Lung (tissue), 17 donors: ENCODE measurements at places on chromosomes 3 and 15.

GRCh38 chr3:193853511-193854219 is 260.7 kb downstream of the OPA1 start:
- no peak for DNase-seq

- no peak for DNase-seq
Measured at GRCh38 chr15:21260966-21261395, 179.3 kb downstream of the POTEB3 start.

DNA sequence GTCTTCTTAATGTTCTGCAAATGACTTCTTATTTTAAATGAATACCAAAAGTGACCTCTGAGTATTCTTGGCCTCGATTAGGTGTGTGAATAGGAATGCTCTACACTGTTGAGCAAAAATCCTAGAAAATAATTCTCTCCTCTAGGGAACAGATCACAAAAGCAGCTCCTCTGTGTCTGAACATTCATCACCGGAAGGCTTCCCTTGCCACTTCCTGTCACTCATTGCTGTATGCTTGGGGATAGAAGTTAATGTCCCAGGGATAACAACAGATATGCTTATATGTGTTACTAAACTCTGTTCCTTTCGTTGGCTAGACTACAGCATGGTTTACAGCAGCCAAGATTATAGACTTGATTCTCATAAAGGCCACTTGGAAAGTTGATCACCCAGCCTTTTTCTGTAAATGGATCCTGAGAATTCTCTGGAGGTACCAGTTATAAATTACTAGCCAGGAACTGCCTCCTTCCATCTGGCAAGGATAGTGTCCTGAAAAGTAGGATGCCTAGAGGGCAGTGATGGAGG is 16.0 kb upstream of the PTX3 start:
- DNase-seq = no peak

DNA sequence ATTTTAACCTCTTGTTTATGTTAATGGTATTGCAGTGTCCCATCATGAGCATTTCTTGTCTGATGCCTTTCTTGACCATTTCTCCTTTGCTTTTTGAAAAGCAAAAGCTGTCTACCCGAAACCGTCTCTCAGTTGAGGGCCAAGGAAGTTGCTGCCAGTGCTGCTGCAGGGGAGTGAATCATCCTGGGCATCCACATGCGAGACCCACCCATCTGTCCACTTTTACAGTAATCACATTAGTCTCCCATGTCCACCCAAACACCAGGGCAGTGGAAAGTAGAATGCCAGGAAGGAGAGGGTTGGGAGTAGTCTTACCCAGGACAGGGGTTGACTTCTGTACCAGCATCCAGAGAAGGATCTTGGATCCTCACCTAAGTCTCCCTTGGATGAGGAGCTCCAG is 48.6 kb upstream of the TEX264 start:
- no peak for DNase-seq

- DNase-seq = peak; percentile 40
Measured at GRCh38 chr3:126646674-126647073, 8.2 kb downstream of the TXNRD3 start.

DNA sequence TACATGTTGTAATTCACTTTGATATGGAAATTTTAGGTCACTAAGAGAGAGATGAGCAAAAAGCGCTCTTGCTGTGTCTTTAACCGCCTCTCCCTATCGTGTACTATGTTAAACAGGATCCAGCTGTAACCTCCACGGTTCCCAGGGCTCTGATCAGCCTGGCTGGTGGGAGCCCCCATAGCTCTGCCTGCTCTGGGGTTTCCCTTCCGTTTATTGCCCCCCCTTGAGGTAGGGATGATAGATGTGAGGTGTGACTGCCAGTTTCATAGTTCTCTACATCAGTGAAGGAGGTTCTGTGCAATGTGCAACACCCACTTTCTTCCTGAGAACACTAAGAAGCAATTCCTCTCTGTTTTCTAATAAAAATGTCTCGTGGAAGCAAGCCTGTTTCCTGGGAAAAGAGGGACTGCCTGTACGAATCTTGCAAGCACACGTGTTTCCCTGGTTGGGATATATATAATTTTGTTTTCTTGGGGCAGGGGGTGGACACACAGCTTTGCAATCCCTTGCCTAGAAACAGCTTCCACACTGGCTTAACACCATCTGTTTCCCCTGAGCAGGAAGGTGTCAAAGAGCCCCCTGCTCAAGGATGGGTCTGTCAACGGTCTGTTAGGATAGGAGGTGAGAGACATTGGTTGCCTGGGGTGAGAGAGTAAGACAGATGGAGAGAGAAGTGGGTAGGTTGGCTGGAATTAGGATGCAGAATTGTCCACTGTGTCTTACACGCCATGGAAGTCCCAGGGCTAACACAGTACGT is 23.8 kb downstream of the CORO2B start:
- DNase-seq = no peak

- no peak for DNase-seq
Measured at GRCh38 chr3:125302932-125303331, 72.2 kb downstream of the ZNF148 start.
